ENCODE measurements at places on chromosomes 12 and 14. TPM values are rescaled to one million over a fixed set of nuclear protein-coding genes. Genes with fewer than 3 reads are reported as not detected.

Gene GLT8D2
- total RNA-seq: 49.0 TPM

DNA sequence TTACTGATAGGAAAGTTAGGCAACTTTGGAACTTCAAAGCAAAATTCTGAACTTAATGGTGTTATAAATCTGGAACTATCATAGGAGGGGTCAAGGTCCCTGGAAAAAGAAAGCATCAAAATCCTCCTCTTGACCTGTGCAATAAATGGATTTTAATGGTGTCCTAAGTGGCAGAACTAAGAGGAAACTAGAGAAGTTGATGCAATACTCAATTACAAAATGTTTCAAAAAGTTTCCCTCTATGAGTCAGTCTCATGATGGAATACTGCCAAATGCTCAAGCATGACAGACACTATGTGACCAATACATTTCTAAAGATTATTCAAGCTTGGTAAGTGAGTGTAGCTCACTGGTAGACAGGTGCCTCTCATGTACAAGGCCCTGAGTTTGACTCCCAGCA, 47.7 kb upstream of the ERGIC2 start:
- DNase-seq: no peak

Gene FAIM2
- total RNA-seq: 18.1 TPM

Gene YY1
- 55.0 TPM for total RNA-seq

DNA sequence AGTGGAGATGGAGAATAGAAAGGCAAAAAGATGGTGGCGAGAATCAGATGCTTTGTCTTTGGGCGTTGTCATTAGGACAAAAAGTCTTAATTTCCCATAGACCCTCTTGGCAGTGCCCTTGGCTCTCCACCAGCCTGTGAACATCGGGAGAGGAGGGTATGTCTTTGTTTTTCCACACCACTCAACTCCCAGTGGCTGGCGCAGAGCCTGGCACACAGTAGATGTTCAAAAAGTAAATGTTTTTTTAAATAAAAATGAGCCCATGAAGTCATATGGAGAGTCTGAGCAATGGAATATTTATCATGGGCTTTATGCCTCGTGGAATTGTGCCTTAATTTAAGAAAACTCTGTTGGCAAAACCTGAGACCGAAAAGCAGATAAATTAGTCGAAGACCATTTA, 90.4 kb downstream of the SRGAP1 start:
- DNase-seq: no peak

DNA sequence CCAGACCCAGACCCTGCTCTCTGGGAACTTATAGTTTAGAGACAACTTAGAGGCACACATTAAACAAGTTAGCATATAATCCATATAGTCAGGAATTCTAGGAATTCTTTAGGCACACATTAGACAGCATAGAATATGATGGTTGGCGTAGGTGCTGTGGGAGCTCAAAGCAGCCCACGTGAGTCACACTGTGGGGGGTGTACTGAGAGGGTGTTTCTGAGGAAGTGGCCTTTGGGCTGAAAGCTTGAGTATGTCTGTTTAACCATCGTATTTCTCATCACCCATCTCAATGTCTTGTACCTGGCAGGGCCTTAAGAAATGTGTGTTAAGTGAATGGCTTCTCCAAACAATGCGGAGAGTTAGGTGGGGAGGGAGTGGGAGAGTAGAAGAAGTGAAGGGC, 67.2 kb downstream of the TMEM30B start:
- DNase-seq: no peak

Gene ACVRL1
- total RNA-seq: 55.7 TPM

- DNase-seq: no peak
These were observed 84.9 kb upstream of the RTL1 start for GRCh38 chr14:100988411-100988900.

- no peak for DNase-seq
These were observed 1470.9 kb upstream of the SEL1L start for GRCh38 chr14:83004456-83005006.

DNA sequence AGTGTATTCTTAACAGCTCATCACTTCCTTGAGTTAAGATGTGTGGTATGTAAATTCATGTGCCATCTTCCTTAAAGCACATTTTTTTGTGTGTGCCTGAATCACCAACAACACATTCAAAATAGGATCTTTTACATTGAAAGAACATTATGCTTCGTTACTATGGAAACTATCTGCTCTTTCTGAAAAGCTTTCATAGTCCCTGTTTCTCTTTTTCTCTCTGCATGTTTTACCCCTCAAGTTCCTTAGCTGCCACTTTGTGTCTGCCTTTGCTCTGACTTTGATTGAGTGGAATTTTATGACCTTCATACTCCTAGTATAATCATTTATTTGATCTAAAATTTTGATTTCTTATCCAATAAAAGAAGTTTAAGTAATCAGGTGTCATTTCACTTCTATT, 880.3 kb upstream of the FOXG1 start:
- DNase-seq: no peak

DNA sequence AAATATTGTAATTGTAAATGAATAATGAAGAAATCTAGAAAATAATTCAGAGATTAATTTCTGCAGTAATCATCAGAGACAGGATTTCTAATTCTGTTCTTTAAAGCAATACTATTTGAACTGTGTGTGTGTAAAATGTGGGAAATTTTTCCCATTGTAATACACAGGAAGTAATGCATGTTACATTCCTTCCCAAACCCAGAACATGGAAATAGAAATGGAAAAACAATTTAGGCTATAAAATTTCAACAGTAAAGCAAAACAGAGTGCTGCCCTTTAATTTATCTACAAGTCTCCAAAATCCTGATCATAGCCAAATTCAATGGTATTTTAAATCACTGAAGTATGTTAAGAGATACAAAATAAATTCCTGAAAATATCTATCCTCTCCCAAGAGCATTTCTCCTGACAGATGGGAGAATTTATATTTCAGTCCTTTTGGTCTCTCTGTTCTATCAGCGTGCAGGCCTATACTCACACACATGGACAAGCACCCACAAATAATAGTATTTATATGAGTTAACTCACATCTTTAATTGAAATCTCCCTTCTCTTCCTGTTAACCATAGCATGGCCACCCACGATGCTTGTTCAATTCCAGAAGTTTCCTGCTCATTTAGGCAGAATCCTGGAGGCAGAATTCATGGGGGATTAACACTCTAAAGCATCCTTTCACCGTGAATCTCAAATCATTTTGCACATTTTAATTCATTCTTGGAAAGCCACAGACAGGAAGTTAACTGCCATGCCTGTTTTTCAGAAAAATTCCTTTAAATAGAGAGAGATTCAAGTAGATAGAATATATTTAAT, 1465.4 kb upstream of the FLRT2 start:
- peak; percentile 75 for DNase-seq

Gene JPH4
- total RNA-seq: 12.5 TPM

Gene BCL11B
- total RNA-seq: 3.0 TPM

Gene PRB2
- total RNA-seq: not detected

DNA sequence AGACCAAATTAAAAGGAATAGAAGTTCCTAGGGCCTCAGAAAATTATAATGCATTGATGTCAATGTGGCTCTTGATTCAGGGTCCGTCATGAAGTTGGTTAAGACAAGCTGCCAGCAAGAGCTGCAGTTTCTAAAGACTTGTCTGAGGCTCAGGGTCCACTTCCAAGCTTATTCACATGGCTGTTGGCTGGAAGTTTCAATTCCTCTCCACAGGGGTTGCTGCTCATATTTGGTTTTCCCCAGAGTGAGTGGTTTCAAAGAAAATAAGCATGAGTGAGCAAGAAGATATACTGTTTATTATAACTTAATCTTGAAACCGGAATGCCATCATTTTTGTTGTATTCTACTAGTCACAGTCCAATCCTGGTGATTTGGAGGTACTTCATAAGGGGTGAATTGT, 1247.4 kb downstream of the LRFN5 start:
- no peak for DNase-seq

GRCh38 chr14:99081156-99081765, 190.7 kb downstream of the BCL11B start:
- no peak for DNase-seq

DNA sequence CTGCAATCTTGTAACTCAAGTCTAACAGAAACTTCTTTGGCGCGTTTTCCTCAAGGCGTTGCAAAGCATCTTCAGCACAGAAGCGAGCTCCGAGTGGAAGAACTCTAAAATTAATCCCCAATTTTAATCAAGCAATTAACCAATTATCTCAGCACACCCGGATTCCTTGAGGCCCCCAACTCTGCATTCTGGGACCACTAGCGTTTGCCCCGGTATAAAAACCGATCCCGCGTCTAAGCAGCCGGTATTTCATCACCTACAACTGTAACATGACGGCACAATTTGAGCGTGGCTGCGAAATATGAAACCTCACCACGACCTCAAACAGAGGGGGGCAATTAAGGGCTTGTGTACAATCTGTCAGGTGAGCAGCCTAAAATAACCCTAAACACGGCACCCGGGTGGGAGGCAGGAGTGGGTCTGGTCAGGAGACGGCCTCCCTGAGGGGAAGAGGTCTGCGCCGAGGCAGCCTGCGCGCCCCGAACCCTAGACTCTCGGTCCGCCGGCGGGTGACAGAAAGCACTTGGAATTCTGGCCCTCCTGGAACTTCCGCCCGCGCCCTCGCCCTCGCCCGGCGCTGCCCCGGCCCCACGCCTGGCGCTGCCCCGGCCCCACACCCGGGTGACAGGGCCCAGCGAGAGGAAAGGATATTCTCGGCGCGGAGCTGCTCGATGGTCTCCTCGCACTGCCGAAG, 594 bp downstream of the ZCCHC8 start:
- peak; percentile 33 for DNase-seq

DNA sequence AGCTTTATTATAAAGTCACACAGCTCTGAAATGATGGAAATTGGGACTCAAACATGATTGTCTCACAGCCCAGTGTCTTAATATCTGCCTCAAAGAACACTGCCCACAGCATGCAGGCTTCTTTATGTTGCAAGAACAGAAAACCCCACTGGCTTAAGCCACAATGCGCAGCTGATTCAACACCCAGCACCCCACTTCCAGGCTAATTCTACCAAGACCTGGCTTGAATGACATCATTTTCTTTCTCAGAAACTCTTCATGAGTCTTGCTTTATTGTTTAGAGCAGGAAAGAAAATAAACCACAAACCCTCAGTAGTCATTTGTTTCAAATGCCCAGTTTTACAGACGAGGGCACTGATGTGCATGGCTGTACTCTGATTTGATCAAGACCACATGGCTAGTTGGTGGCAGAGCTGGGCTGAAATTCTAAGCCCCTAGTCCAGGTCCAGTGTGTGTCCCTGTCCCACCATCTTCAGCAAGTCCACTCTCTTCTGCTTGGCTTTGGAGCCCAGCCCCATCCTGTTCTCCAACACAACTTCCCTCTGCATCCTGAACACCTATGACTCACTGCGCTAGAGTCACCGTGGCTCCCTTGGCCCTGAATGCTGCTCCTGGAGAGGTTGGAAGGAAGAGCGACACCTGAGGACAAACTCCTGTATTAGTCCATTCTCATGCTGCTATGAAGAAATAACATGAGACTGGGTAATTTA, 50.3 kb upstream of the SRSF5 start:
- DNase-seq: no peak

Gene PWP1
- total RNA-seq: 49.2 TPM

- no peak for DNase-seq
These were observed 67.8 kb downstream of the PELI2 start for GRCh38 chr14:56185992-56186391.

GRCh38 chr12:86261142-86261541, 5.0 kb upstream of the MGAT4C start:
- DNase-seq: no peak

GRCh38 chr14:32404784-32405573, 75.9 kb downstream of the AKAP6 start:
- DNase-seq: no peak

DNA sequence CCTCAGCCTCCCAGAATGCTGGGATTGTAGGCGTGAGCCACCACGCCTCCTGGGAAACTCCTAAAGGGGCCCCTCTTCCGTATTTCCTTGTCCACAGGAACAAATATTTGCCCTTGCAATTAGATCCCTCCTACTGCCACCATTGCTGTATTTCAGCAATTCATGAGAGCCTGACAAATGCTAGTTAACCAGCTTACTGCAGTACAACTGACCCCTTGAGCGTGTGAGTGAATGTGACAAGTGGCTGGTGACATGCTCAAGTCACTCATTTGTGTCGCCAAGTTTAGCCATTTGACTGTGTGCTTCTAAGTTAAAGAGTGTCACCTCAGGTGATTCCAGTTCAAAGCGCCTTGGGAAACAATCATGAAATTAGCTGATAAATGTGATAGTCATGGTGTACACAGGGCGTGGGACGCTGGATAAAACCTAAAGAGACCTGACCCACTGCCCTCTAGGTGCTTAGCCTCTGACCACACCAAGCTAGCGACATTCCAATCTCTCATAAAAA, 56.1 kb upstream of the MAP1LC3B2 start:
- DNase-seq: no peak

DNA sequence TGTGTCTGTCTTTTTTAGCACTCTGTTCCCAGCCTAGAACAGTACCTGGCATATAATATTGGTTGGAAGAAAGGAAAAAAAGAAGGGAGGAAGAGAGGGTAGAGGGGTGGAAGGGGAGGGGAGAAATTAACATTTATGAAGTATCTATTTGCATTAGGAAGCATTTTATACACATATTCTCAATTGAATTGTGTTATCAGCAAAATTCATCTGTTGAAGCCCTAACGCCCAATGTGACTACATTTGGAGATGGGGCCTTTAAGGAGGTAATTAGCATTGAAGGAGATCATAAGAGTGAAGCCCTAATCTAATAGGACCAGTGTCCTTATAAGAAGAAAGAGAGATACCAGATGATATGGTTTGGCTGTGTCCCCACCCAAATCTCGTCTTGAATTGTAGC, 30.2 kb upstream of the FICD start:
- no peak for DNase-seq

DNA sequence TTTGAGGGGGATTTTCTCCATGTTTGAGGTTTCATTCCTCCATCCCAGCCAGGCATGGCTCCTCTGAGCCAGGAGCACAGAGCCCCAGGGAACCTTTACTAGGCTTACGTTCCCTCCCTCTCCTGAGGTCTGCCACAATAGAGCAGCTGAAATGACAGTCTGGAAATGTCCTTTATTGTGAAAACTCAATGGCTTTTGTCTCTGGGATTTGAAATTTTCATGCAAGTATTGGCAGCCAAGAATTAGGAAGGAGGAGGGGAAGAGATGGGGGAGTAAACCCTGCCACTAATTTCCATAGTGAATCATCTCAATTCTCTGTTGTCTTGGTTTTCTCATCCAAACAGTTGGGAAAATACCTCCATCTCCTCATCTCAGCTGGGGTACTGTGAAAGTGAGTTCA, 2.6 kb upstream of the PLEKHG3 start:
- no peak for DNase-seq

DNA sequence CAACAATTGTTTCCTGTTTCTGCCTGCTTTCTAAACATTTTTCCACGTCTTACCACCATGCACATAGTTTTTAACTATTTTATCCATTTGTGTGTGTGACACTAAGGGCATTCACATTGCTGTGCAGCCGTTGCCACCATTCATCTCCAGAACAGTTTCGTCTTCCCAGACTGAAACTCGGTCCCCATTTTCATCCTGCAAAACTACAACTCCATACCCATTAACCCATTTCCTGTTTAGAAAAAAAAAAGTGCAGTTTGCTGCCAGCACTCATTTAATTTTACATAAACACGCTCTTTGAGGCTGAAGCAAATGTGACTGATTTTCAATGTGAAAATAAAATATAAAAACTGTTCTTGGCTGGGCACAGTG, 15.5 kb downstream of the UBC start:
- DNase-seq: no peak

Gene C14orf93
- 11.7 TPM for total RNA-seq

- DNase-seq: no peak
These were observed 154.5 kb downstream of the EGLN3 start for GRCh38 chr14:33796356-33796755.

GRCh38 chr12:120077260-120077659, 39.3 kb downstream of the RAB35 start:
- no peak for DNase-seq

Measured in spinal cord (tissue), 10 donors.